Upper lobe of left lung (tissue), 6 donors: ENCODE measurements at places on chromosomes 1 and 21. TPM values are rescaled to one million over a fixed set of nuclear protein-coding genes. Genes with fewer than 3 reads are reported as not detected.

The WNT4 gene
- total RNA-seq: 1.7 TPM

The FCRL1 gene
- total RNA-seq: 1.2 TPM

DNA sequence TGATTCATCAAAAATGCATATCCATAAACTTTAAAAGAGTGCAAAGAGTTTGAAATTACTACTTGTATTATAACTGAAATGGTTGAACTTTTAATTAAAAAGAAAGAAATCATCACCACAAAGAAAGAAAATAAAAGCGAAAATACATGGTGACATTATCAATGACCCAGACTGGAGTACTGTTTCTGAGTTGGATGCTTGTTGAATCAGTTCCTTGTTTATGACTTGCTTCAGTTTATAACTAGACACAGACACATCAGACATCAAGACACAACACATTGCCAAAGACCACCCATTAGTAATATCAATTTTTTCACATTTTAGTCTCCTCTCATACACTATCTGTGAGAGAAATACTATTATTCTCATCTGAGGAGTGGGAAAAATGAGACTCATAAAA, 293.0 kb downstream of the MRPL39 start:
- no peak for DNase-seq

DNA sequence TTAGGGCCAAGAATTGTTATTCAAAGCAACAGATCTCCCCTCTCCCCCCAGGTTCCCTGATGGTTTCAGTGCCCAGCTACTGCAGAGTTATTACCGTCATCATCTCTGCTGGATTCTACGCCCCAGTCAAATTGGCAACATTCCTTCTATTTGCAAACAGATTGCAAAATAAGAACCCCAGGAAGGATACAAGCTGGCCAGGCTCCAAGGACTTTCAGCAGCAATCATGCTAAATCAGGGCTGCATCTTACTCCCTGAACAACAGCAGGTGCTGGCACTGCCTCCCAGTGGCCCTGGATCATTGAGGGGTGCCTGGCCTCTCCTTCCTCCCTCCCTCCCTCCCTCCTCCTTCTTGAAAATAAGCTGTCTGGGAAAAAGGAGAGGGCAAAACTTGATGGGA, 521.6 kb upstream of the BEND5 start:
- no peak for DNase-seq

The CCDC24 gene
- total RNA-seq: 14.5 TPM

The SLC30A2 gene
- total RNA-seq: 0.09 TPM

- no peak for DNase-seq
Measured at GRCh38 chr1:69587391-69587790, 19.7 kb downstream of the LRRC7 start.

- DNase-seq: no peak
Measured at GRCh38 chr1:6464514-6464836, 1.5 kb downstream of the TNFRSF25 start.

The ZFP69 gene
- total RNA-seq: 5.2 TPM

The PRAMEF25 gene
- not detected for total RNA-seq

The NPR1 gene
- total RNA-seq: 32.5 TPM

DNA sequence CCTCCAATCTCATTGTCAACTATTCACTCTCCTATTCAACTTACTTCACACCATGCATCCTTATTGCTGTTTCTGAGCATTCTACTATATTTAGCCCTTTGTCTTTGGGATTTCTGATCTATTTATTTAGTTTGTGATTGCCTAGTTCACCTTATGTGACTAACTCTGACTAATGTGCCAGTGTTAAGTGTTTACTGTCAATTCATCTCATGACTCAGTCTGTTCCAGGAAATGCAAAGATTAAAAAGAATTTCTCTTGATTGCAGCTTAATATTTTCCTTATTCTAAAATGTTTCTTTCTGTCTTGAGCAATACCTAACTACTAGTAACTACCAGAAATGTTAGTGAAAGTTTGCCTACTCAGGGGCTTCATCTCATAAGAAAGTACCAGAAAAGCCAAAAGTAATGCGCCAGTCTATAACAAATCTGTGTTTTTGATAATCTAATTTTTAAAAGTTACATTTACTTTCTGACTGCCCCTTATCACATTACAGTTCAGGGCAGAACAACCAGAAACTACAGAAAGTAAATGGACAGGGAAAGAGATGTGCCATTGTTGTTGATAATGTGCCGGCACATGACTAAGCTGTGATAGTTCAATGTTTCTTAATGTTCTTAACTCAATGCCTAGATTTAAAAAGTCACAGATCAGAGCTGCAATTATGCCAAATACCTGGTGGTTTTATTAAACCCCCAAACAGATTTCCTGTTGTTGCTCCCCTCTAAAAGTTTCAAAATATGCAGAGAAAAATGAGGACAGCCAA, 556.5 kb downstream of the PTBP2 start:
- no peak for DNase-seq

GRCh38 chr1:119924948-119925898, 28.9 kb upstream of the ADAM30 start:
- peak; percentile 60 for DNase-seq

DNA sequence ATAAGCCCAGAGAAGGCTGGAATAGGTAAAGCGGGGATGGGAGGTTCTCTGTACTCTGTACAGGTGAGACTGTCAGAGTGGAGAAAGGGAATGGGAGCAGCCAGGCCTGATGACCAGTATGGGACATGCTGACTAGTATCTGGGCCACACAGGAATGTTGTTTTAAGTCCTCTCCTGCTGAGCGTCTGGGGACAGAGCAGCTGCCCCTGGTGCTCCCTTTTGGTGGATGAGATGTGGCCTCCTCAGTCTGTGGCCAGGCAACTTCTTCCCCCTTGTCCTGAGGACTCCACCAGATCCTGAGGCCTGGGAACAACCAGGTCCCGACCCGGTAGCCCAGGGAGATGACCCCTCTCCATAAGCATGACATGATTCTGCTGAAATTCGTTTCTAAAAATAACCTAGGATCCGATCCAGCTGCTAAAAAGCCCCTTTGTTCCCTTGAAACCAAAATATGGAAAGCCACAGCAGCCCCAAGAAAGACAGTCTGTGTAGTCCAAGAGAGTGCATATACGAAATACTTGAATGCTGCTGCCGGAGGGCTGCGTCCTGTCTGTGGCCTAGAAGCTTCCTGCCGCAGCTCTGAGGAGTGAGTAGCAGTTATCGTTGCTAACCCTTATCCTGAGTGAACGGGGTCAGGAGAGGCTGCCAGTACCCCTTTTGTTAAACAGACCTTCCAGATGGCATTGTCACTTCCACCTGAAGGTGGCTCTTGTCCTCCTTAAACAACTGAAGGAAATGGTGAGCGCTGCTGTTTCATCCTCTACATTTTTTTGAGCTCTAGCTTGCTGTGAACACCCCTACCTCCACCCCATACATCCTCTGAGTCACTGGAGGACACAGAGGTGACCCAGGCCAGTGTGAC, 47.1 kb downstream of the ATP2B4 start:
- no peak for DNase-seq
